ENCODE measurements at places on chromosomes 3 and 15.

GRCh38 chr3:110165370-110165743, 828.0 kb upstream of the DPPA4 start:
- DNase-seq = no peak

- no peak for DNase-seq
Measured at GRCh38 chr3:108485146-108485545, 25.2 kb downstream of the MYH15 start.

DNA sequence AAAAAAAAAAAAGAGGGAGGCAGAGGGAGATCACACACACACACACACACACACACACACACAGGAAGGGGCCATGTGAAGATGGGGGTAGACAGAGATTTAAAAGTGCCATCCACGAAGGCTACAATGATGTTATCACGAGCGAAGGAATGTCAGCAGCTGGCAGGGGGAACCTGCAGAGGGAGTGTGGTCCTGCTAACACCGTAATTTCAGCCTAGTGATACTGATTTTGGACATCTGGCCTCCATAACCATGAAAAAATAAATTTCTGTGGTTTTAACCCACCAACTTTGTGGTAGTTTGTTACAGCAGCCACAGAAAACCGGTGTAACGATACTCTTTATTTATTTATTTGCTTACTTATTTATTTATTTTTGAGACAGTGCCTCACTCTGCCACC, 76.0 kb downstream of the TMCO5A start:
- no peak for DNase-seq

DNA sequence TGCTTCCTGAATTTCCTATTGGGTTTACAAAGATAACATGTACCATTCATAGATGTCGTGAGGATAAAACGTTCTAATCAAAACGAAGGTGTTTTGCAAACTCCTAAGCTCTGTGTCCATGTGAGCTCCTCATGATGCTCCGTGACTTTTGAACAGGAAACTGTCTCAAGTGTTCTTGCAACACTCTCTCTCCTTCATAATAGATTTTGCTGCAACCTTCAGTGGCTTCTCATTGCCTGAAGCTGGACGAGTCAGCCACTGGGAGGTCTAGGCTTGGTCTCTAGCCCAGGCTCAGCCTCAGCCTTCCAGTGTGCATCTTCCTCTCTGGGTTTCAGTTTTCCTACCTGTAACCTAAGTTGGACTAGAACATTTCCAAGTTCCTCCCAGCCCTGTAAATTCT, 18.7 kb upstream of the BCL2A1 start:
- DNase-seq = no peak

DNA sequence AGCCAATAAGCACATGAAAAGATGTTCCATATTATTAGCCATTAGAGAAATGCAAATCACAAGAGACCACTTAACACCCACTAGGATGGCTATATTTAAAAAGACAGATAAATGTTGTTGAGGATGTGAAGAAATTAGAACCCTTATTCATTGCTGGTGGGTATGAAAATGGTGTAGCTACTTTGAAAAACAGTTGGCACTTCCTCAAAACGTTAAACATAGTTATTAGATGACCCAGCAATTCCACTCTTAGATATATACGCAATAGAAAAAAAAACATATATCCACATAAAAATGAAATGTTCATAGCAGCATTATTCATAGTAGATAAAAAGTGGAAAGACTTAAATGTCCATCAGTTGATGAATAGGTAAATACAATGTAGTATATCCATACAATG, 47.1 kb upstream of the TERB2 start:
- no peak for DNase-seq

- DNase-seq = no peak
Measured at GRCh38 chr15:59998950-59999611, 5.0 kb upstream of the FOXB1 start.

- no peak for DNase-seq
Measured at GRCh38 chr3:134552784-134553183, 66.9 kb downstream of the CEP63 start.

DNA sequence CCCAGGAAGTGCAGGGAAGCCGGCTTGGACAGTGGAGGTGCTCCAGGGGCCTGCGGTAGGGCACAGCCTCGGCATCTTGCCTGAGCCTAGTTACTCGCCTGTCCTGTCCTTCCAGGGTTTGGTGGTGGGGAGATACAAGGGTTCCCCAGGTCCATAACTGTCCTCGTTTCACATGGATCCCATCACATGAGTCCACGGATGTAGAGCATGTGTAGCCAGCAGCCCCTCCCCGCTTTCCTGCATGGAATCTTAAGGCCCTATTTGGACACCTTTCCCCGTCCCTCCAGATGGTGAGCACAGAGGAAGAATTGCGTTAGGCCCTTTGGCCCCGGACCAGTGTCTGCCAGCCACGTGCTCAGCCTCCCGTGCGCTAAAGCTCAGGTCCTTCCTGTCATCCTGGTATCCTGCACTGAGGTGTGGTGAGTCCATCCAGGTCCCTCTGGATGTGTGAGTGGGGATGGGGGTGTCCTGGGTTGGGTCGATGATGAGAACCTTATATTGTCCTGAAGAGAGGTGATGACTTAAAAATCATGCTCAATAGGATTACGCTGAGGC, 230.4 kb downstream of the SNRPN start:
- DNase-seq = no peak

- DNase-seq = no peak
Measured at GRCh38 chr15:60681353-60681752, 202.4 kb upstream of the ICE2 start.

- no peak for DNase-seq
Measured at GRCh38 chr3:101128001-101128400, 134.8 kb upstream of the ABI3BP start.

GRCh38 chr3:112090887-112091586, 4.8 kb downstream of the C3orf52 start:
- no peak for DNase-seq

- no peak for DNase-seq
Measured at GRCh38 chr3:69385123-69385722, 665 bp downstream of the FRMD4B start.

GRCh38 chr3:58190882-58191281, 19.9 kb downstream of the DNASE1L3 start:
- DNase-seq = no peak

- no peak for DNase-seq
Measured at GRCh38 chr15:95988574-95988887, 342.0 kb upstream of the NR2F2 start.

DNA sequence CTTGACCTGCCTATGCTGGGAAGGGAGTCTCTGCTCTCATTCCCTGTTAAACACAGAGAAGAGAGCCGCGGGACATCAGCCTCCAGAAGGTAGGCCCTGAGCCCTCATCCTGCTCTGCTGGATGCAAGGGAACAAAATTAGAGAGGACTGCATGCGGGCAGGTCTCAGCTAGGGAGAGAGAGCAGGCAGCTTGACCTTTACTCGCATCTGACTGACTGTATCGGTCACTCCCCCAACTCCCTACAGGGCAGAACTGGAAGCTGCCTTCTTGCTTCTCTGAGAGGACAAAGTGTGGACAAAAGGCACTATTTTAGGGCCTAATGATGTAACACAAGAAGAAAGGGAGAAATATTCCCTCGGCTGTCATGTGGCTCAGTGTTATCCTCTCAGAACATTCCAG, 38.7 kb upstream of the ATOSA start:
- no peak for DNase-seq

- no peak for DNase-seq
Measured at GRCh38 chr3:17320266-17320665, 422.2 kb downstream of the TBC1D5 start.

GRCh38 chr3:45088543-45089358, 57.4 kb downstream of the CDCP1 start:
- DNase-seq = no peak

DNA sequence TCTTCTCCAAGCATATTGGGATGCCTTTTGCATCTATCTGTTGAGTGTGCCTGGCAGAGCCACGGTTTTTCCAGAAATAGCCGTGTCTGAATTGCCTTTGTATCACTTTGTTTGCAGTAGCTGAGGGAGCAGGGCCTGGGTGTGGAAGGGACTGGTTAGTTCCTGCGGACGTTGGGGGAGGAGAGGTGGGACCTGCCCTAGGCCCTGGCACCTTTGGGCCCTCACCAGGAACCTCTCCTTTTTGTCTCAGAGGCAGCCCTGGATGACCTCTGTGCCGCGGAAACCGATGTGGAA, 18.6 kb downstream of the ATRIP start:
- DNase-seq = no peak

GRCh38 chr15:96764501-96764900, 434.0 kb downstream of the NR2F2 start:
- no peak for DNase-seq

DNA sequence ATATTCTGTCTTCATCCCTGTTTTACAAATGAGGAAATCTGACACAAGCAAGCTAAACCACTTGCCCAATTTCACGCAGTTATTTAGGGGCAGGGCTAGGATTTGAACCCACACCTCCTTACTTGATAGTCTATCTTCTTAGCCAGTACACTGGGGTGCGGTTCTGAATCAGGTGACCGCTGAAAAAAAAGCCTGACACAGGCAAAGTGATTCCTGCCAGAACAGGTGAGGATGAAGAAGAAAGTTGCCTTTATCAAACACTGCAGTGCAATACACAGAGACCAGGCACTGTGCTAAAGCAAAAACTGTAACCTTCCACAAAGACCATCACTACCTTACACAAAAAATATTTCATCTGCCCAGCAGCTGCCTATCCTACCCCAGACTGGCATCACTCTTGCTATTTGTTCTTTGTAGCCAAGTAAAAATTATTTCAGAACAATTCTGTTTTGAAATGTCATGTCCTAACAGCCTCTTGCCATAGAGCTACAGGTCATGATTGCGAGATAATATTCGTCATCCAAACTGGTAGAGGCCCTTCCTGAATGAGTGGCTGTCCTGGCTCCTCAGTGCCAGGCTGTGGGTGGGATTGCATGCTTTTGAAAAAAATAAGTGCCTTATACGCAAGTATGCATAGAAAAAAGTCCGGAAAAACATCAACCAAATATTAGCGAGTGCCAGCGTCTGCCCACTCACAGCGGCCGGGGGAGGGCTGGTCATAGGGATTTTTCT, 142.3 kb upstream of the TPM1 start:
- DNase-seq = no peak

- DNase-seq = no peak
Measured at GRCh38 chr3:25849641-25850385, 59.9 kb downstream of the OXSM start.

- DNase-seq = no peak
Measured at GRCh38 chr3:161403251-161403650, 31.9 kb upstream of the SPTSSB start.

DNA sequence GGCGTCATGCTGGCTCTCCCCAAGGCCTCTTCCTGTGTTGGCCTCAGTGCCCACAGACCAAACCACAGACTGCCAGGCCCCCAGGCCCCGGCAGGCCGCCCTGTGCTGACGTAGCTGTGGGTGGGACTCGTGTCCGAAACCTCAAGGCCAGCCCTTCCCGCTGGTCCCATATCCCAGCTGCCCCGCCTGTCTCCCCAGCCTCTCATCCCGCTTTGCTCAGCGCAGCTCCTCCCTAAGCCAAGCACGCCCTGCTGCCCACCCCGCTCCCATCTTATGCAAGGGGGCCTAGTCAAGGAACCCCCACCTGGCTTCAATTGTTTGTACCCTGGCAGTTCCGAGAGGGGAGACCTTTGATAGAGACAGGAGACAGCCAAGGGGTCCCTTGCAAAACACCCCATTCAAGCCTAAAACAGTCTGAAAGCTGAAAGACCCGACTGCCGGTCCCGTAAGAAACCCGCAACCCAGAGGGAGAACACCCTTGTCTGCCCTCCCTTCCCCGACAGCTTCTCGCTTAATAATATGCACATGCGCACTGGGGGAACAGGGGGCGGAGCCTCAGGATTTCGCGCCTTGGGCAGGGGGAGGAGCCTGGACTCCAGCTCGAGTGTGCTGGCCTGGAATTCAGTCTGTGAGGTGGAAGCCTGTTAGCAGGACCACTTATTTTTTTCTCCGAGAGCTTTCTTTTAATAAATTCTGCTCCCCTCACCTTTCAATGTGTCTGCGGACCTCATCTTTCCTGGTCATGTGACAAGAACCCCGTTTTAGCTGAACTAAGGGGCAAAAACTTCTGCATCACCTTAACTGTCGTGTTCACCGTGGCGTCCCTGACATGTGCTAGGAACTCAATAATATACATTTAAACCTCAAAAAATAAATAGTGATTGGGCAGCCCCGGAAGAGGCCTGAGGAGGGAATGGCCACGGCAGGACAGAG, 17.2 kb downstream of the TNFAIP8L3 start:
- DNase-seq = no peak

- DNase-seq = no peak
Measured at GRCh38 chr3:13633176-13633575, 84.3 kb downstream of the FBLN2 start.

GRCh38 chr15:41661078-41661517, 893 bp downstream of the MGA start:
- no peak for DNase-seq

- DNase-seq = no peak
Measured at GRCh38 chr3:123078101-123078500, 11.3 kb downstream of the PDIA5 start.

DNA sequence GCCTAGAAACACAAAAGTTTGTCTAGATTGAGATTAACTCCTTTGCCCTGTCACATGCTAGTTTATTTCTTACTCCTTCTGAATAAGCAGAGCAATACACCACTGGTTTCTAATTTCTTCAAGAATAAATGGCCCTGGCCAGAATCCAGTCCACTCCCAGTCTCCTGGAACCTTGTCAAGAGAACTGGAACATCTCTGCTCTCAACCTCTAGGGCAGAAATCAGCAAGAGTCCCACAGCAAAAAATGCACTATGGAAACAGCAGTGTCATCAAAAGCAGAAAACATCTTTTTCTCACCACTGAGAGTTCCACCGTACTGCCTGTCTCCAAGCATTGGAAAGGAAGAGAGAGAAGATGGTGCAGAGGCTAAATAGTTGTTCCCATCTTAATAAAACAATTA, 35.9 kb upstream of the PPP2R3A start:
- DNase-seq = no peak

DNA sequence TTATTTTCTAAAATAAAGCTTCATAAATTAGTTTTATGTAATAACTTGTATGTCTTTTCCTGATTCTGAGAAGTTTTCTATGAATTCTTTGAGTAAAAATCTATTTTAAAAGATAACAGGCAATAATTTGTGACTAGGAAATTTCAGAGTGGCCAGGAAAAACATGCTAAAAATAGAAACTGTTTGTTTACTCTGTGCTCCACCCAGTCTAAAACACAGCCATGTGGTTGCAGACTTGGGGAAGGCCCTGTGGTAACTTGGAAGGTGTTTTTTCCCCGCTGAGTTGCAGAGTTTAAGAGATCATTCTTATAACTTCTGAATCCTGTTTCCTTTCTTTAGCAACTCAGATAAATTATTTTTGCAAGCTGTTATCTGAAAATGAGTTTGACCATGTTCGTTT, 21.9 kb downstream of the PLCL2 start:
- DNase-seq = no peak

DNA sequence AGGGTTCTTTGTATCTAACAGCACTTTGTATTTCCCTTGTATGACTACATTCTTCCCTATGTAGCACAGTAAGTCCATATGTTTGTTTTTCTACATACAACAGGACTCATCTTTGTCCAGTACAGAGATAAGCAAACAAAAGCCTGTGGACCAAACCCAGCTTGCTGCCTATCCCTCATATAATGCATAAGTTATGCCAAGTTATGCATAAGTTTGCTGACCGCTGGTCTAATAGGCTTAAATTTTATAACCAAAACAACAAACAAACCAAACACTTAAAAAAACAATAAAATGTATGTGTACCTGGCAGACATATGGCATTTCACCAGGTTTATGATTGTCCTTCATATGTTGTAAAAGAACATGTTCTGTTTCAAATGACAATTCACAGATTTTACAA, 56.0 kb downstream of the ZNF280D start:
- DNase-seq = no peak

Measured in Jurkat, Clone E6-1 (cell line).